ENCODE measurements at places on chromosomes 2 and 18. TPM values are rescaled to one million over a fixed set of nuclear protein-coding genes. Genes with fewer than 3 reads are reported as not detected.

The WNT6 gene
- total RNA-seq, result not detected

DNA sequence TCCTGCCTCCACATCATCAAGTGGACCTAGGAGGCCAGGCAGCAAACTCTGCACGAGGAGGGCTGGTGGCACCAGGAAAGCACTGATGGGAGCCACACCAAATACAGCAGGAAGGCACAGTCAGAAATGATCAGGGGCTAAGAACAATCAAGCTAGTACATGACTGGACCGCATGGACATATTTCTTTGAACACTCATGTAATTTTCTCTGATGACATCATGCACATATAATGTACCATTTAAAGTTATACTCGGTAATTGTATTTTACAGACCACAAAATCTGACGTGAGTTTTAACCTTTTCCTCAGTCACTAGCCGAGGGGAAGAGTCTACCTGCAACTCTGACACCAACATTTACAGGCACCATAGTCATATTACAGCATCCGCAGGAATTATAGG, 76.7 kb downstream of the XDH start:
- no peak for DNase-seq

The HOXD13 gene
- total RNA-seq, result not detected

DNA sequence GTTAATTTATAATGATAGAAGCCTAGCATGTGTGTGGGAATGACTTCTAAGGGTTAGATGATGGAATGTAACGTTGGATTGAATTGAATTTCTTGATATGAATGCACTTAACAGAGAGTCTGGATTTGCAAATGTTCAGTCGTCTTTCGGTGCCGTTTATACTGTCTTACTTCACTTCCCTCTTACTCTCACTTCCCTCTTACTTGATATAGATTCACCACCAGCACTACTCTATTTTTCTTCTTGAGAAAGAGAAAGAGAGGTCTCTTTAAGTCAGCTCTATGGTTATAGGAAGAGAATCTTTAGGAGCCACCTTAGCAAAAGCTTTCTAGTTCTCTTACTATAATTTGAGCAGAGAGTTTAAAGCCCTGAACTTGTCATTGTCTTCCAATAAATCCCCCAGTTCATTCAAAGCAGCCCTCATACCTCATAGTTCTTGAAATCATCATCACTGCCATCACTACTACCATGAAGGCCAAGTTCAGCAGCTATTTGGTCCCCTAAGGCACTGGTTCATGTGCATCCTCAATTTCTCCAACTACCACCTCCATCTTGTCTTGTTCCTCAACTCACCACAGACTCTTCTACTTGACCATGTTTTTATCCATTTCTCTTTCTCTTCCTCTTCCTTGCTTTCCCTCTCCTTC, 501.7 kb upstream of the TCF4 start:
- no peak for DNase-seq

The DPP4 gene
- total RNA-seq, result 3.3 TPM

DNA sequence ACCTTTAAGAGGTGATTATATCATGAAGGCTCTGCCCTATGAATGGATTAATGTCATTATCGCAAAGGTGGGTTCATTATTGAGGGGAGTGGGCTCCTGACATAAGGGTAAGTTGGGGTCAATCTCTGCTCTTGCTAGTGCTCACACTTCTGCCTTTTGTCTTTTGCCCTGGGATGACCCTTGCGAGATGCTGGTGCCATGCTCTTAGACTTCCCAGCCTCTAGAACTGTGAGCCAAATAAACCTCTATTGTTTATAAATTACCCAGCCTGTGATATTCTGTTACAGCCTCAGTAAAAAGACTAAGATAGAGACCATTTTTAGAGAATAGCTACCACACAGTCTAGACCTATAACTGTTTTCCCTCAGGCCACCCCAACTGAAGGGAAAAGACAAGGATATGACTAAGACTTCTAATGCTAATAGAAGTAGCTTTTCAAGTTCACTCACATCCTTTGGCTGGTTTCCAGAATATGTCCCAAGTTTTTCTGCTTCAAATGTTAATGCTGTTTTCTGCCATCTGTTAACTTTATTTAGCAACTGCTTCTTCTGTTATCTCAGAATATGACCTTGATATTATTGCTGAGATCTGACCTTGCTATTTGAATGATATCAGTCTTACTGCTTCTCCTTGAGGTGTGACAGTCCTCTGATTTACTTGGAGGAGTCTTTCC, 65.1 kb upstream of the STAM2 start:
- DNase-seq, result no peak

GRCh38 chr18:41842886-41843285, 112.1 kb upstream of the PIK3C3 start:
- no peak for DNase-seq

The EPB41L3 gene
- total RNA-seq, result 12.8 TPM

The ALLC gene
- not detected for total RNA-seq

The GALNT5 gene
- total RNA-seq, result 0.06 TPM

DNA sequence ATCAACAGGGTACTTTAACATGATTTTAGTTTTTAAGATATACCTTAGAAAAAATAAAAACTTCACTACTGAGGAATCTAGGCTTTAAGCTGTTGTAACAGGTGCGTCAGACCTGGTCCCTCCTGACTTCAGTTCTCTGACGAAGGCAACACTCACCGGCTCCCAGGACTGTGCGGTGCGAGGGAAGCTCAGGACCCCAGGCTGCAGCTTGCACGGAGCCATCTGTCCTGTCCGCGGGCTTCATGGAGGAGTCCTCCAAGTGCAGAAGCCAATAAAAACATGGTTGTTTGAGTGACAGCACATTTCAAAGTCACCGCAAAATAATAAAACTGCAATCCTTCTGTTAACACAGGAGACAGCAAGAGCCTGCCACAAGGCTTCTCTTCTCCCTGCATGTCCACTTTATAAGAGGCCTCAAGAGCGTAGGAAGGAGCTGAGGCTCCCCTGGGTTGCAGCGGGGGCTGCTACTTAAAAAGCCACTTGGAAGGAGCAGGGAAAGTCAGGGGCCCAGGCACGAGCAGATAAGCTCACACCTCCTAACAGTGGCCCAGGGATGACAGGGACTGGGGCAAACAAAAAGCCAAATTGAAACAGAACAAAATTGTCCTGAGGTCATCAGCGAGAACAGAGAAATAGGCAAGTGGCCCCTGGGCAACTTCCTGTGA, 4.6 kb downstream of the HJURP start:
- no peak for DNase-seq

DNA sequence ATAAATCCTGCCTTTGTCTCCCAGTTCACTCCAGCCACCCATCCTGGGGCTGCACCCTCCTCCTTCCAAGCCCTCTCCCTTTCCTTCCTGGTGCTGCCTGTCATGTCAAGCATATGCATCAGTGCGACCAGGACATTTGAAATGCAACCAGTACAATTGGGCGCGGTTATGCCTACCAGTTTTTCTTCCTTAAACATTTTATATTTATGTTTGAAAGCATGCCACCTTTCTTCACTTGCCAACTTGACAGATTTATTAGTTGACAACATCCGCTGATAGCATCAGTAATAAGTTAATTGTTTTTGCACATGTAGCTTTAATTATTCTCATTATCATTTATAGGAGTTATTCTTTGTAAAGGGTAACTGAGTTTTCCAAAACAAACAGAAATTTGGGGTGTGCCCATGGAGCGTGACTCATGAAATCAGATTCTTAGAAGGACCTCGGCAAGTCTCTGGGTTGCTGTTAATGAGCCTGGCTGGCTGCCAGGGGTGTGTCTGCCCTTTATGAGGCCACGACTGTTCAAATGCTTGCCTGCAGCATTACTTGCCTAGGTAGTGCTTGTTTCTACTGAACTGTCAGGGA, 32.8 kb upstream of the IL1B start:
- no peak for DNase-seq

GRCh38 chr2:209666296-209666695, 105.3 kb upstream of the UNC80 start:
- DNase-seq, result no peak

The SLC9A4 gene
- not detected for total RNA-seq

GRCh38 chr2:15686643-15687042, 95.0 kb downstream of the DDX1 start:
- no peak for DNase-seq

DNA sequence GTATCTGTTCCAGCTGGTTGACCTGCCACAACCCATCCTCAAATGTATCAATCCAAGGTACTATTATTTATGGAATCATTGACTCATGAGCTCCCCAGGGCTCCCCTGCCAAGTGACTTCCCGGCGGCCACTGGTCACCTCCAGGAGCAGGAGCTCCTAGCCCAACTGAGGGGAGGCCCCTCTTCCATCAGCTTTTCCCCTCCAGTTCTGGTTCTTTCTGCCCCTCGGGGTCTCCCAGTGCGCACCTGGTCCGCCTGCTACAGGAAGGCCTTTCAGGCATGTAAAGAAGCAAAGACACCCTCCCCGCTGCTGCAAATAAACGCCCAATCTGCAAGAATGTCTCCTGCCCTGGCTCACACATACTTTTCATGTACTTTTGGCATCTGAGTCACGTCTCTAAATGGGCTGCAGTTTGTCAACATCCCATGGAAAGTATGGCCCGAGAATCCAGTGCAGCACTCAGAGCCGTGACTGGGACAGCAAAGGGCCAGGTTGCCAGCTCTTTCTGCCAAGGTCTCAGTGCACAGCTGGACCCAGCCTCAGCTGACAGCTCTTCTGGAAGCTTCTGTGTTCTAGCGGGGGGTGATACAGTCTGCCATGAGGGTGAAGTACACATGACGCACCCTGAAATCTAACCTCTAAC, 41.4 kb downstream of the KLHL29 start:
- DNase-seq, result no peak

- no peak for DNase-seq
Observed at GRCh38 chr2:145169285-145169684, 649.4 kb upstream of the ZEB2 start.

GRCh38 chr18:58263055-58263957, 219.3 kb downstream of the NEDD4L start:
- no peak for DNase-seq

- DNase-seq, result no peak
Observed at GRCh38 chr2:235864302-235864701, 303.9 kb downstream of the GBX2 start.

- DNase-seq, result no peak
Observed at GRCh38 chr18:41457765-41458326, 497.2 kb upstream of the PIK3C3 start.

The ELAC1 gene
- total RNA-seq, result 3.2 TPM

- DNase-seq, result no peak
Observed at GRCh38 chr2:196823750-196824522, 14.8 kb upstream of the C2orf66 start.

GRCh38 chr18:22847867-22848451, 85.2 kb upstream of the RBBP8 start:
- no peak for DNase-seq

DNA sequence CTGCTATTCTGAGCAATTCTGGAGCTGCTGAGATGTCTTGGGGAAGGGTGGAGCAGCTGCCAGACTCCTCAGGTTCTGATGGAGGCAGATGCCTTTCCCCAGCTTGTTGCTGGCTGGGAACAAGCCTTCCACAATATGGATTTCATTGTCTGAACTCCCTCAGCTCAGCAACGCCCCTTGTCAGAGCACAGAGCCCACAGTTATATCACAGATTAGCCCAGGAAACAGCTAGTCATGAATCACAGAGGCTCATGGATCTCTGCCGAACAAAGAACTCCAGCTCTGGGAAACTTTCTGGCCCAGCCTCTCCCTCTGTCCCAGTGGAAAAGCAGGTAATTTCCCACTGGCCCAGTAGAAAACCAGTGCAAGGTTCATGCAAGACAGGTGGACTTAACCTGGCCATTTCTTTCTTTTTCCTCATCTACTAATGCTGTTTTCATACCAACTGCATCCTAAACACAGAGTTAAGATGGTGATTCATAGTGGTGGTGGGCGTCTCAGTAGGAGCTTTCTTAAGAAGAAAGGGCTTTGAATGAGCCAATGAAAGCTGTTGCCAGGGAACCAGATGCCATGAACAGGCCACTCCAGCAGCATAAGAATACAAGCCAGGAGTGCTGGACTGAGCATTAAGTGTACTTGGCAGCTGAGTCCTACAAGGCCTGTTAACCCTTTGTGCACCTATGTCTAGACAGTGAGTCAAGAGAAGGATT, 8.7 kb upstream of the KIAA2012 start:
- no peak for DNase-seq

DNA sequence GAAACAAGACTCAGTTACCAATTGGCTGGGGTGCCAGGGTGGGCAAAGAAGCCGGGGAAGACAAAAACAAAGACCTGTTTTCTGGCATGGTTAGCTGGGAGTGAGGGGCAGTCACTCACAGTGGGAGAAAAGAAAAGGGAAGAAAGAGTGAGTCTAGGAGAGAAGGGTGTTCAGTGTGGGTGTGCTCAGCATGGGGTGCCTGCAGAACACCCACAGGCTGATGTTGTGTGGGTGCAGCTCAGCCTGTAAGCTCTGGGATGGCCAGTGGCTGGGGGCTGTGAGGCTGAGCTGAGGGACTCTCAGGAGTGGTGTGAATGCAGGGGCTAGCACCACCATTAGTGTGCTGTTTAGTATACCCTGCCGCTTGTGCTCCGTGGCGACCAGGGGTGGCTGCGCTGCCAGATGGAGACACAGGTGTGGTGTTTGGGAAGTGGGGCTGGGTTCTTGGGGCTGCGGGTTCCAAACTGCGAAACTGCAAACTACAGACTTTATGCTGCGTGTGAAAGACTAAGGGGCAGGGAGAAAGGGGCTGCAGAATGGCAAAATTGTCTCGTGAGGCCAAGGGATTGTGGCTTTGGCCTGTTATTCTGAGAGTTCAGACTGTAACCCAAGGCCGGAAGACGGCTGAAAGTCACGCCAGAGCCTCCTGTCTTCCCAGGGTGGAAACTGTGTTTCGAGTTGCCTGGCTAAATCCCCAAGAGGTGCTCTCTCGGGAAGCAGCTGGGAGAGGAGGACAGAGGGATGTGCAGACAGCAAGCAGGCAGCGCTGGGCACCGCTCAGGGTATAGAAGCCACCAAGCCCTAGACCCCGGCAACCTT, 156.3 kb downstream of the TTC32 start:
- no peak for DNase-seq

The TMBIM1 gene
- total RNA-seq, result 22.1 TPM

GRCh38 chr2:32949260-32949659, 2.5 kb downstream of the LTBP1 start:
- no peak for DNase-seq

The SCTR gene
- total RNA-seq, result not detected

DNA sequence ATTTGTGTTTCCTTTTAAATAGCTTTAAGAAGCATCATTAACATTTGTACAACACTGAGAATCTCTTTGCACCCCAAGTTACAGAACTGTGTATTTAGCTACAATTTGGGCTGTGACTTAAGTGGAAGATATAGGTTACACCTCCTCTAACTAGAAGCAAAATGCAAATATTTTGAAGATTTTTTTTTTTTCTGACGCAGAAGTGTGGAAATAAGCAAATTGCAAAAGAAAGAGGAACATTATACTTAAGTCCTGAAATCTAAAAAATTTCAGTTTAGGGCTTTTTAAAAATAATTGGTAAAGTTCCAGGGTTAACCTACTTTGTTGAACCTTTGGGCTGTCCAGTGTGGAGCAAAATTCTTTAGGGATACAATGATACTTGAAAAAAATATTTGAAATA, 41.4 kb upstream of the RBMS1 start:
- DNase-seq, result no peak

The GPAT2 gene
- total RNA-seq, result 0.63 TPM

GRCh38 chr2:71721362-71721665, 268.0 kb downstream of the DYSF start:
- no peak for DNase-seq
